GM13976 (cell line): ENCODE measurements at places on chromosomes 5 and 9.

DNA sequence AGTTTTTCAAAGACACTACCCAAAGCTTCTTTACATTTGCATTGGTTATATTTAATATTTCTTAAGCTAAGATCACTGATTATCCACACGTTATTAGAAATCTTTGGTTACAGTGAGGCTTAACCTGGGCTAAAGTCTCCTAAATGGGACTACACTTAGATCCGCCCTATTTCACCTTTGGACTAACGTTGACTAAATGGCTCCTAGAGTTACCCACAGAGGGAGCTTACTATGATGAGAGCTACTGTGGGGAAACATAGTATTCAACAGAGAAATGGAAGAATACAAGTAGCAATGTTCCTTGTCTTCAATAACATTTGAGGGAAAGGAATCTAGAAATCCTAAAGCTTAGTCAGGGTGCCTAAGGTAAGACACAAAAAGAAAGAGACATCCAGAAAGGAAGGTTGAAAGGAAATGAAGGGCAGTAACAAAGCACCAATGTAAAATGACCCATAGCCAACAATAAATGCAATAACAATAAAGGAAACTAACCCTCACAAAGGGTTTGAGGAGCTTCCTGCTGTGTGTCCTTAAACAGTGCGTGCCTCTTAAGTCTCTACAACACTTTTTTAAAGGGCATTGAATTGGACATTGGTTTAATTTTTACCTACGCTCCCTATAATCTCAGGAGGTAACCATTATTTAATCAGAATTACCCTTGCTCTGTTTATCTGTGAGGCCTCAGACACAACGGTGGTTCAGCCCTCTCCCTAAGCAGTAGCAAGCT, 217.1 kb downstream of the PJA2 start:
- no peak for DNase-seq

GRCh38 chr5:91007780-91008402, 375.2 kb downstream of the ARRDC3 start:
- no peak for DNase-seq

- no peak for DNase-seq
These were observed 9.6 kb downstream of the EPB41L4B start for GRCh38 chr9:109311286-109311685.

GRCh38 chr5:139287890-139288635, 5.5 kb upstream of the MATR3 start:
- no peak for DNase-seq

DNA sequence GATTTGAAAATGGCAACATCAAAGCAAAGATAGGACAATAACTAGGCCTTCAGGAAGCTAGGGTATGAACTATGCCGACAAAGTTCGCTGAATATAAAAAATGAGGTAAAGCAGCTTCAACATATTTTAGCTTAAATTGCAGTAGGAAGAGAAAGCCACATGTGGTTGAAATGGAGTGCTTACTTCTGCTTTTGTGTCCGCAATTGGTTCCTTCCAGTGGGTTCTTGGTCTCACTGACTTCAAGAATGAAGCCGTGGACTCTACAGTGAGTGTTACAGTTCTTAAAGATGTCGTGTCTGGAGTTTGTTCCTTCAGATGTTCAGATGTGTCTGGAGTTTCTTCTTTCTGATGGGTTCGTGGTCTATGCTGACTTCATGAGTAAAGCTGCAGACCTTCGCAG, 95.2 kb downstream of the APTX start:
- no peak for DNase-seq

- DNase-seq = peak; percentile 16
These were observed 72.3 kb downstream of the SLCO4C1 start for GRCh38 chr5:102223542-102224477.

- DNase-seq = no peak
These were observed 28.8 kb downstream of the SLC46A2 start for GRCh38 chr9:112861638-112862555.

GRCh38 chr5:41399839-41400238, 110.6 kb downstream of the PLCXD3 start:
- no peak for DNase-seq

- no peak for DNase-seq
These were observed 1.7 kb upstream of the HTR1A start for GRCh38 chr5:63963926-63964325.

GRCh38 chr5:133933169-133933509, 35.3 kb downstream of the C5orf15 start:
- DNase-seq = no peak

GRCh38 chr9:25481372-25481771, 196.9 kb downstream of the TUSC1 start:
- DNase-seq = no peak

- DNase-seq = no peak
These were observed 1.2 kb downstream of the SRFBP1 start for GRCh38 chr5:121962958-121963357.

GRCh38 chr5:95671826-95672225, 11.0 kb downstream of the SPATA9 start:
- DNase-seq = no peak

DNA sequence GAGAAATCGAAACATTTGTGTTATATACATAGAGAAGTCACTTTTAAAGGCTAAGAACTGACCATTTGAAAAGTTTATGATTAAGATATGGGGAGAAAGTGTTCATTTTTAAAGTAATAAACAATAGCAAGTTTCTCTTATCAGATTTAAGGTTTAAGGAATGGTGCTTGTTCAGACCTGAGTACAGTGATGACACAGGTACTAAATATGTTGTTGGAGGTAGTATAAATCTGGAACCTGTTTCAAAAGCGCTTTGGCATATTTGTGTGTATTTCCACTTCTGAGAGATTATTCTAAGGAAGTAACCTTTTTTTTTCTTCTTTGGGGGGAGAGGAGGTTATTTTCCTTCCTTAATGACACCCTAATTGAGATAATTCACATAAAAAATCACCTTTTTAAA, 18.4 kb downstream of the CDC42SE2 start:
- DNase-seq = no peak

DNA sequence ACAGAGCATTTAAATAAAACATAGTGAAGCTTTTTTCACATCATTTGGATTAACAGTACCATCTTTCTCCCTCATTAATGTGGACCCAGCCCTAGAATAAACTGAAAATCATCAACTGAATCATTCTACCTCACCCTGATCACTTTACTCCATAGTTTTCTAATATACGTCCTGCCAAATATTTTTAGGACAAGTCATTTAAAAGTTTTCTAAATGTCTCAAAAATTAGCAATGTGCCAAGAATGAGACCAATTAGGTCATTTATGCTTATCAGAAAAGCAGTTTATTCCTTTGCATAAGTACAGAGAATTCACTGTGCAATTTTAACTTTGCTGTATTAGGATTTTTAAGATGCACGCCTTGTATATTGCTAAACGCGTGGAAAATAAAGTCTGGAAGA, 284.4 kb downstream of the PIK3R1 start:
- DNase-seq = no peak

DNA sequence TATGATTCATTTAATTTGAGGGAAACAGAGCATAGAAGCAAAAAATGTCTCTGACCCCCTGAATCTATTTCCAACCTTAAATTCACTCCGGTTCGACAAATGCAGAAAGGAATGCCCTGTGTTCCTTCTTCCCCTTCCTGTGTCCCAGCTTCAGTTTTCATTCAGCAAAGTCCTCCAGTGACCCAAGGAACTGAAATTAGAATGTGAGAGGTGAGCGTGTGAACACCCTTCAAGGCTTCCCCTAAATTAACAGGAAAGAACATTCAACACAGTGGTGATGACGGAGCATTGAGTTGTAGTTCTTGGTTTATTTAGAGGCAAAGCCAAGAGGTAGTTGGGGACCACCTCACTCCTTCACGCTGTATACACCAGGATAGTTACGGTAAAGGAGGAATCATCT, 97.6 kb upstream of the CTSL start:
- no peak for DNase-seq

DNA sequence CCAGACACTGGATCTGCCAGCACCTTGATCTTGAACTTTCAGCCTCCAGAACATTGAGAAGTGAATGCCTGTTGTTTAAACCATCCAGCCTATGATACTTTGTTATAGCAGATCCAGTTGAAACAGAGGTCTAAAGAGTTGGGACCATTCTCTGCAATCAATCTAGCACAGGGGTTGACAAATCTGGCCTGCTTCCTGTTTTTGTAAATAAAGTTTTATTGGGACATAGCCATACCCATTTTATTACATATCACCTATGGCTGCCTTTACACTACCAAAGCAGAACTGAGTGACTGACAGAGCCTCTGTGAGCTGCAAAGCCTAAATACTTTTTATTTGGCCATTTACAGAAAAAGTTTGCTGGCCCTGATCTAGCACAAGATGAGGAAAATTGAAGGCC, 62.0 kb downstream of the BARX1 start:
- DNase-seq = no peak

DNA sequence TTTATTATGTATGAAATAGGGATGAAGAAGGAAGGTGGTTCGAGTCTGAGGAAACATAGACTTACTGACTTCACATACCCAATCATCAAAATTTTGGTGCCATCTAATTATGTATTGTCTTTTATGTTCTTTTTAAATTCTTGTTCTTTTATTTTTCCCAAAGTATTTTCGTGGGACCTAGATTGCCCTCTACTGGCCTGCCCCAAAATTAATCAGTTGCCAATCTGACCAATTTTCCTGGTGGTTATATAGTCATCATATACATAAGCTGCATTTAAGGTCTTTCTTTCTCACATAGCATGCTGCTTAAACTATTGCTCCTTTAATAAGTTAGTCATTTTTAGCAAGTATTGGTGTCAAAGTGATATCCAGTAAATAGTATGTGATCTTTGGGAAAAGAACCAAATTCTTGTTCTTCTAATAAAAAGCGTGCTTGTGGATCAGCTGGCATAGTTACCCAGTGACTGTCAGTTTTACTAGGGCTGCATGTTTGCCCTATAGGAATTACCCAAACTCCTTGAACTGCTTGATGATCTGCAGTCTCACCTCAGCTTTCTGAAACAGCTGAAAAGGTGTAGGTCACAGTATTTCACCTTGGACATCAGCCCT, 223.5 kb downstream of the SH3GL2 start:
- DNase-seq = no peak

- peak; percentile 15 for DNase-seq
These were observed 67.9 kb upstream of the UNC5A start for GRCh38 chr5:176742246-176743105.

GRCh38 chr5:112210430-112211005, 208.6 kb downstream of the EPB41L4A start:
- no peak for DNase-seq
